ENCODE measurements at places on chromosomes 1 and 21.

GRCh38 chr1:224377676-224378006, 21.0 kb downstream of the CNIH4 start:
- DNase-seq, result peak; percentile 19

DNA sequence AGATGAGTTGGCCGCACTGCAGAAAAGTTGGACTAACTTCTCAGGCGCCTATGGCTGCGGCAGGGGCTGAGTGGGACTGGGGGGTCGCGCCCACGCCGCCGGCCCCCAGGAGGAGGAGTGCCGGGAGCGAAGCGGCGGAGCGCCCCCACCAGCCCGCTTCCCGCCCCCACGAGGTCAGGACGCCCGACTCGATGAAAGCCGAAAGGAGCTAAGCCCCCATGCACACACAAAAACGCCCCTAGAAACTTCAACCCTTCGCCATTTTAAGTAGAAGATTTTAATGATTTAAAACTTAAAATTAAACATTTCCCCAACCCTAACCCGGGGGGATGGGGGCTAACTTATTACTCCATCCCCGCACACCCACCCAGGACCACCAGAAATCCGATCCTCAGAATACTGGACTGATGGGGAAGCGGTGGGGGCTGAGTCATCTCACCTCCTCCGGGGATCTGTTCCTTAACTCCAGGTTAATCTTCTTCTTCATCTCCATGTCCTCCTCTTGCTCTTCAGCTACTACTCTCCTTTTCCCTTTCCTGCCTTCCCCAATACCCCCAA, 539 bp downstream of the ANP32E start:
- DNase-seq, result no peak

- peak; percentile 39 for DNase-seq
Measured at GRCh38 chr1:64223329-64224151, 20.1 kb downstream of the UBE2U start.

- no peak for DNase-seq
Measured at GRCh38 chr1:56185493-56185892, 393.9 kb downstream of the PLPP3 start.

Measured in HTR-8/SVneo (cell line).